ENCODE measurements at places on chromosomes 2 and 18.

DNA sequence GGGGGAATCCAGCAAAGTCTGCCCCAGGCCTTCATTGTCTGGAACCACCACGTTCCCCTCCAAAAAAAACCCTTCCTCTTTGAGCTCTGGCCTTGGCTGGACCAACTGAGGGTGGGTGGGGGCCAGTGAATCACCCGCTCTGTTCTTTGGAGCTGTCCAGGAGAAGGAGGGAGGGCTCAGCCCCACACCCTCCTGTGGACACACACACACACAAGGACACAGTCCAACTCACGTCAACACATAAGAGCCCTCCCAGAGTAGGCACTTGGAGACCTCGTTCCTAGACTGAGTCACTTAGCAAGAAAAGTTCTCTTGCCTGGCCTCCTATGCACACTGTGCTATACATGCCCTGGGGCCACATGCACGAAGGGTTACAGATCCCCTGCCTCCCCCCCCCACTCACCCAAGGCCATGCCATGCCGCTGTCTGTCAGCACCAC, 1.2 kb upstream of the TNS1 start:
- DNase-seq, result no peak

- DNase-seq, result peak; percentile 90
These were observed 17.7 kb downstream of the MPP4 start for GRCh38 chr2:201680743-201681142.

DNA sequence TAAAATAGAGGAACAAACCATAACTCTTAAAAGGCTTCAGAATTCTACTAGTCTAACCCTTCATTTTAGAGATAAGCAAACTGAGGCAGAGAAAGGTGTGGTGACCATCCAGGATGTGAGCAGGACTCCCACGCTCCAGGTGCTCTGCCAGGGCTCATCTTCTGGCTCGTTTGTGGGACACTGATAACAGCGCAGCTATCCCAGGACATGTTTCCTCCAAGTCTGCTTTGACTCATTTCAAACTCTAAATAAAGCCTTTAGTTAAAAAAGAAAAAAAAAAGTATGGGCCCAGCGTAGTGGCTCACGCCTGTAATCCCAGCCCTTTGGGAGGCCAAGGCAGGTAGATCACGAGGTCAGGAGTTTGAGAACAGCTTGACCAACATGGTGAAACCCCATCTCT, 28.4 kb downstream of the CNRIP1 start:
- no peak for DNase-seq

DNA sequence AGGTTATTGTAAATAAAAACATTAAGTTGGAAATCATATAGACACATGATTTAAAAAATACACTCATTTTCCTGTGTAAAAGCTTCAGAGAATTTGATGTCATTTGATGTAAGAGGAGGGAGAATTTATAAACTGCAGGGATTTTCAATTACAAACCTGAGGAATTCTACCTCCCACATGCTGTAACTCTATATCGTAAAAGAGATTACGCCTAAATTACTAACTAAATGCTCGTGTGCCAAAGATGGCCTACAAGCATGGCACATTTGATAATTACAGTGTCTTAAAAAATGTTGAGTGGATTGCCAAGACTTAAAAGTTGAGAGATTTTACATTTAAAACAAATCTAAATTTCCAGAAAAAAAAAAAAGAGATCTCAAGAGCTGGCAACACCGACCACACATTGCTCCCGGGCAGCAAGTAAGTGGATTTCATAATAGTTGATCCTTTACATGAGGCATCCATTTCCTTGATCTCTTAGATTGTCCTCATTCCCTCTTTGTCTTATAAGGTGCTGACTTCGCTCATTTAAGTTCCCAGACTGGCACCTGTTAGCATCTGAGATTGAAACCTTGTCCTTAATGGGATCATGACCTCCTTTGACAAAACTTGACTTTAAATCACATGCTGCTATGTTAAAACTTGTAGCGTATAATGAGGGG, 840.3 kb upstream of the ZEB2 start:
- DNase-seq, result no peak

DNA sequence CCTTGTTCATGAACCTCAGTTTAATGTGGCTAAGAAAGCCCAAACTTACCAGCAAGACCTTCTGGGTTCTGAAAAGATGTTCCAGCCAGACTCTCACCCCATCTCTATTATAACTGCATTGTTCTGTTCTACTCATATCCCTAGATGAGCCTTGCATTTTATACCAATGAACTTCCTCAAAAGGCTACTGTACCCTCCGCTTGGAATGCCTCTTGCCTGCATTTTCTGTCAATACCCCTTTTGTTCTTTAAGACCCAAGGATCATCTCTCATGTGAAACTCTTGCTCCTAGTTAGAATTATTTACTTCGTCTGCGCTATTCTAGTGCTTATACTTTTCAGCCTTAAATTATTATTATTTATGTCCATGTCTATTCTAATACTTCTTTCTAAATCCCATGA, 181.5 kb downstream of the MYO3B start:
- no peak for DNase-seq

GRCh38 chr2:100380681-100381080, 36.8 kb downstream of the CHST10 start:
- no peak for DNase-seq

DNA sequence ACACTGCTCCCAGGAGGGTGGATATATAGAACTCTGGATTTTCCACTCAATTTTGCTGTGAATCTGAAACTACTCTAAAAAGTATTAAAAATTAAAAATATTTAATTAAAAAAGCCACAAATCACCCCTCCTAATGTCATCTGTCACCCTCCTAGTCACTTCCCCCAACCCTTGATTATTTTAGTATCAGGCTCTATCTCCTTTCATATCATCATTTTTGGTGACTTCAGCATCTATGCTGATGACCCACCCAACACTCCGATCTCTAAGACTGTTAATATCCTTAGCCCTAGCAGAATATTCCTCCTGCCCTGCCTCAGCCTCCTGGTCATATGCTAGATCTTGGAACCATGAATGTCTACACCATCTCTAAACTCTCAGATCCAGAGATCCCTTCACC, 128.3 kb upstream of the SLC1A4 start:
- no peak for DNase-seq

DNA sequence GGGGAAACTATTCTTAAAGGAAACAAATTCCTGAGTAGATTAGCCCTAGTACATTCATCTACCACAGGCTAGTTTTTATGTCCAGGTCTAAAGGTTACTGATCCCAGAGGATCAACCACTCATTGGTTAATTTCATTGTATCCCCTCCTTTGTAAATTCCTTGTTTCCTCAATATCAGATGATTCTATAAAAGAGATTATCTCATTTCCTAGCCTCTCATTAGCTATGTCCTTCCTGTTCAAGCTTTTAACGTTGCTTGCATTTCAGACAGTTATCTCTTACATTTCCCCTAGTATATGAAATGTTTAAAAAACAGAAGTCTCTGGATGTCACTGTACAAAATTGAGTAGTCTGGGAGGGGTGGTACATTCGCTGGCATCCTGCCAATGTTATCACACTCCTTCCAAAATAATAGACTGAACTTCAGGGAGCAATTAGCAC, 24.2 kb upstream of the ARMC9 start:
- DNase-seq, result no peak

DNA sequence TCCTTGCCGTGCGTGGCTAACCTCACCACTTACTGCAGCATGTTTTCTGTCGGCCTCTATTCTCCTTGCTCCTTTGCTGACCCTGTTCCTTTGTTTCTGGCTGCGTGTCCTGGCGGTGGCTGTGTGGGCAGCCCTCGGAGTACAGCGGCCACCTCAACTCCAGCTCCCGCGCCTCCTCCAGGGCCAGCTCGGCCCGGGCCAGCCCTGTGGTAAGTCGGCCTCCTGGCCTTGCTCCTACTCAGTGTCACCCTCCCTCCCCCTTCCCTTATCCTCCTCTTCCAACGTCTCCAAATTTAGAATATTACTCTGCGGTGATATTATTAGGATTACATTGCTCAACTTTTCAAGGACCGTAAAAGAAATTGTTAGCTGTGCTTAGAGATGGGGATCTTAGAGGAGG, 59.5 kb upstream of the RBM44 start:
- peak; percentile 39 for DNase-seq

DNA sequence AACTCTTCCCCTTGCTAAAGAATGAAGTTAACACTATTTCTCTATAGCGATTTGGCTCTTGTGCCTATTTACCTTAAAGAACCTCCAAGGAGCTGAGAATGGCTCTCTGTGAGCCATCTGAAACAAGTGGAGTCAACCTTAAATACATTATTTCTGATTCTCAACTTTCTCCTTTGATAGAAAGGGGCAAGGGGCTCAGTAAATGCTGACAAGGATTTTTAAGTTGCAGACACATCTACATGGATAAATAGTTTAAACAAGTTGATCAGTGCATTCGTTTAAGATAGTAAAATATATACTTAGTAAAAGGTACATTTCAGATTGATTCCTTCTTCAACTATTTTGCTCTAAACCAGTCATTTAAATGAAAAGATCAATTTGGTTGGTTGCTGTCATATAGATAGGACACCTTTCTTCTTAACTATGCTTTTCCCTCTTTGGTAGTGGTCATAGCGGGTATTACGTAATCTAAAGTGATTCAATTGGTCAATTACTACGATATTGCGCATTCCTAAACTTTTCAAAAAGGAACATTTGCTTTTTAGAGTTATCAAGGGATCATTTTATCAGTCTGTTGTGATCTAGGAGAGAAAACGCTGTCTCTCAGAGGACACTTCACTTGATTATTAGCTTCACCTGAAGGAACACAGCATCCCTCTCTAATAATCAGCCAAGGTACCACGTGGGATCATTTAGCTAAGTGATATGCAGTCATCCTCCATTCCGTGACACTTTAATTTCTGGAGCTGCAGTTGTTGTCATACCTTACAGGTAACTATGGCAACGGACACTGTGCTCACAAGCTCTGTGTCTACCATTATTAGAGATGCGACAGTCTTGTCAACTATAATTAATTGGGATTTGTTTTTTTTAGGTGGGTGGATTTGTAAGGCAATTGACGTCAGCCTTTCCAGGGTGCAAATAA, 50.9 kb upstream of the KCNE4 start:
- DNase-seq, result no peak

- no peak for DNase-seq
These were observed 144.2 kb upstream of the PARD3B start for GRCh38 chr2:204401114-204401513.

GRCh38 chr2:109209412-109209811, 80.4 kb downstream of the SH3RF3 start:
- peak; percentile 38 for DNase-seq

DNA sequence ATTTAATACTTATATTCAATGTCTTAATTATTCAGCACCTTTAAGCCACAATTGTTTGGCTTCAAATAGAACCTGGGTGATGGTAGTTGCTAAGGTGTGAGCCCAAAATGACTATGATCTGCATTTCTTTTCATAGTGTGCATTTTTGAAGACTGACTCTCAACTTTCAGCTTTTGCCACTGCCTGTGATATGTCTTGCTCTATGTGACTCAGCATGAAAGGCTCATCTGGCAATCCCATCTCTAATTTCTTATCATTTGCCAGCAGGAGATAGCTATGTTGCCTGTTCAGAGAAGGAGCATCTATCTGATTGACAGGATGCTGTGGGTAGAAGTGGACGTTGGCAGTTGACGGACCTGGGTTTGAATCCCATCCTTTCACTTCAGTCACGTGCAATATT, 34.5 kb upstream of the CCDC93 start:
- no peak for DNase-seq

GRCh38 chr2:170180031-170180566, 2.2 kb downstream of the MYO3B start:
- DNase-seq, result no peak

GRCh38 chr2:25265802-25266201, 75.9 kb downstream of the DNMT3A start:
- DNase-seq, result no peak

- DNase-seq, result no peak
These were observed 99.9 kb downstream of the DYM start for GRCh38 chr18:49360582-49360981.

DNA sequence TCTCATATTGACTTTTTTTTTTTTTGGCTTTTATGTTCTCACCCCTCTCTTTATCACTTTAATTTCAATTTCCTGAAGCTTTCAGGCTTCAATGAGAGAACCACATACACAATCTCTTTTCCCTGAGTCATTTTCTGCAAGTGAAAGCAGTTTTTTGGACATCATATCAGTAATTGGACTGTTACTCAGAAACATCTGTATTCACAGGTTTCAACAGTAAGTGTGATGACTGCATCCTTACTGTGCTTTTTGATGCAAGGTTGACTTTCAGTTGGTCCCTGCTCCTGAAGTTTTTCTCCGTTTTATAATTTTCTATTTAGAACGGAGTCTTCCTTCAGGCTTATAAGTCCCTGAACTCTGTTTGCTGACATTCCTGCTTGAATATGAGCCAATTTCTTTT, 70.5 kb upstream of the CCBE1 start:
- no peak for DNase-seq

- DNase-seq, result no peak
These were observed 44.8 kb upstream of the ANKRD62 start for GRCh38 chr18:12048827-12049175.

GRCh38 chr2:47219970-47220369, 64.9 kb upstream of the STPG4 start:
- no peak for DNase-seq

- no peak for DNase-seq
These were observed 278.1 kb downstream of the LRATD1 start for GRCh38 chr2:14910654-14911053.

DNA sequence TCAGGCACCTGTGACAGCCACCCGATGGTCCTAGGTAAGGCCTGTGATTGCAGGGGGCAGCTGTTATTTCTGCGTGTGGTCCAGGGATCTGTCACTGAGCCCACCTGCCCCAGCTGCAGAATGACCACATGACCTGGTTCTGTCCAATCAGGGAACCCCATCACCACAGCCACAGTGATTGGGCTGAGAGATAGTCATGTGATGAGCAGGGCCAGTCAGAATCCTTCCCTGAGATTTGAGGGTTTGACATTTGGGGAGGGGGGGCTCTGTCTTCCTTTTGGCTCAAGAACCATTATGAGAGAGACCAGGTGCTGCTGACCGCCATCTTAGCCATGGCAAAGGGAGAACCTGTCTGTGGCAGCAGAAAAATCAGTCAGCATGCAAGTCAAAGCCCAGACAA, 147.2 kb downstream of the SMAD7 start:
- DNase-seq, result no peak

GRCh38 chr18:7902399-7902839, 335.3 kb downstream of the PTPRM start:
- no peak for DNase-seq

DNA sequence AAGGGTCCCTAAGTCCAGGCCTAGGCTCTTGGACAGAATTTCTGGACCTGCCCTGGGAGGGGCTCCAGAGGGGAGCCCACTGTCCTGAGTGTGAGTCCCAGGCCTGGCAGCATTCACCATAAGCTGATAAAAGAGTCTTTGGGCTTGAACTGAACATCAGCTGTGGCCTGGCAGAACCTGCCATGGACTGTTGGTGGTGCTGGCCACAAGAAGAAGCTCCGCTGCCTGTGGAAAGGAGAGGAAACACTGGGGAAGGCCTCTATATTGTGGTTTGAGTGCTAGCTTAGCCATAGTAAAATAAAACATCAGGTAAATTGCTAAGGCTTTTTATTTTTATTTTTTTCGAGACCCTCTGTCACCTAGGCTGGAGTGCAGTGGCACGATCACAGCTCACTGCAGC, 20.9 kb upstream of the BAZ2B start:
- DNase-seq, result no peak
